ENCODE measurements at places on chromosomes 1 and 21. TPM values are rescaled to one million over a fixed set of nuclear protein-coding genes. Genes with fewer than 3 reads are reported as not detected.

ALPL gene
- total RNA-seq: not detected

CDA gene
- total RNA-seq: not detected

CELA3A gene
- not detected for total RNA-seq

FBXO2 gene
- total RNA-seq: 4.1 TPM

AIRE gene
- total RNA-seq: 2.6 TPM

CADM3 gene
- not detected for total RNA-seq

SLAMF9 gene
- not detected for total RNA-seq

KIF17 gene
- total RNA-seq: not detected

AMY1B gene
- total RNA-seq: not detected

UMODL1 gene
- 1.7 TPM for total RNA-seq

CSMD2 gene
- not detected for total RNA-seq

JAM2 gene
- 0.48 TPM for total RNA-seq

DNA sequence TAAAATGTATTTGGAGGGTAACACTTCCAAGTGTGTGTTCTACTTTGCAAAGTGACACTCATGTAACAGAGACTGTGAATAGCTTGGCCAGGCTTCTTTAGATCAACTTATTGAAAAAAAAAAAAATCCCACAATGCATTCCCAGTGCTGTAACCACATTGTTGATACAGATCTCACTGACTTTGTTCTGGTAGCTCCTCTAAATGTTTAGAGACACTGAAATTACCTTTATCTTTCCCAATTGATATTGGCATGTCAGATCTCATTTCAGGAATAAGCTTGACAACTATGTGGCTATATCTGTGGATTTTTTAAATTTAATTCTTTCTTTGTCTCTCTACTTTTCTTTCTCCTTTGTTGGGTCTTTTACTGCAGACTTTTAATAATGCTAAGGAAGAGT, 1018.9 kb upstream of the PRMT6 start:
- DNase-seq: no peak

DNA sequence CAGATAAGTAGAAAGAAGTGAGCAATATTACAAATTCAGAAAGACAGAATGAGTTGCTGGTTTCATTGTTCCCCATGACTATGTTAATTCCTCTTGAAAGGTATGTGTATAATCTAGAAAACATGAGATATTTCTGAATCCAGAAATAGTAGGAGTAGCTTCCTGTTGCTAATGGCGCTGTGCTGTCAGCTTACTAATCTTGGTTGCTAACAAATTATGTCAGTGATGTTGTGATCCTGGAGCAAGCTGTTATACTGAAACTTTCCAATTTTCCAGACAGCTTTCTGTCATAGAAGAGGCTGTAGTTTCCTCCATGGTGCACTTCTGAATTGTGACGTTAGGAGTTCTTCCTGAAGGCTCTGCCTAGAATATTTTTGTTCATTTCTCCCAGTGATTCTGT, 372.3 kb downstream of the USP25 start:
- DNase-seq: no peak

GRCh38 chr21:31931644-31932469, 59.0 kb downstream of the HUNK start:
- no peak for DNase-seq

DNA sequence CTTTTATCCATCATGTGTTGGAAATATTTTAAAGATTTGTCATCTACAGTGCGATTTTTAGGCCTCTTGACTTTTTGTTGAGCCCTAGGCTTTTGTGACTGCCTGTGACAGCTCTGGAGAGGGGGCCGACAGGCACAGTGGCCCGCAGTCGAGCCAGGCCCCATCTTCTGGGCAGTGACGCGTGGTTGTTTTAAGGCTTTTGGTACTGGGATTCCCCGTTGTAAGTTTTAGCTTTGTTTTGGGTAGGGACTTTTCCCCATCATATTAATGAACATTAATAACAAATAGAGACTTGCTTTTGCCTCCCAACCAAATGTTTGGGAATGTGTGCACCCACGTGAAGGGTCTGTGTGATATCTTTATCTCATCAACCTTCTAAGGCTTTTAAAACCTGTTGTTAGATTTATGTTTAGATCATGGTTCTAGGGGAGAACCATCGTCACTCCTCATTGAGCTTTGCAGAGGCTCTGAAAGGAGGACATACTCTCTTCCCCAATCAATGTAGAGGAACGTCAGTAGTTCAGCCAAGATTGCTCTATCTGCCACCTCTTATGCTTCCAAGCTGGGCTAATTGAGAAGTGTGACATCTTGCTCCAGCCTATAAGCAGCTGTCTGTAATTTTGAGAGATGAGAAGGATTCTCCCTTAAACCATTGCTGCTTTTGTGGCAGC, 34.6 kb downstream of the MAPKAPK2 start:
- DNase-seq: no peak

GRCh38 chr1:55214212-55214933, 791 bp downstream of the USP24 start:
- peak; percentile 62 for DNase-seq

GRCh38 chr1:78292361-78292760, 198.4 kb upstream of the PTGFR start:
- DNase-seq: no peak

DNA sequence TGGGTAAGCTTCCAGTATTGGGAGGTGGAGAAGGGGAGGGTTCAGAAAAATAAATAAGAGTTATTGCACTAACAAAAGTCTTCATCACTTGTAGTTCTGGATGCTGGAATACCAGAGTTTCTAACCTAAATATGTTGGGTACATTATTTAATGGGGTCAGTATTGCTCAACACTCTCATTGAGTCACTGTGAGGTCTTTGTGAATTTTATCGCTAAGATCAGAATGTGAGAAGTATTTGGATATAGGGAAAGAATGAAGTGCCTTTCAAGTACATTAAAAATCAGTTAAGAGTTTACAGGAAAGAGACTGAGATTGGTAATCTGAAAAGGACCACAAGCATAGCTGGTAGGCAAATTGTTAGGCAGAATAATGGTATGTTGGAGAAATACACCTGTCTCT, 8.8 kb downstream of the SNRPE start:
- no peak for DNase-seq

- DNase-seq: no peak
Observed at GRCh38 chr21:32351428-32351827, 41.4 kb downstream of the URB1 start.

- DNase-seq: no peak
Observed at GRCh38 chr1:162578071-162578700, 16.7 kb downstream of the UAP1 start.

GRCh38 chr21:43021191-43021590, 46.8 kb downstream of the PKNOX1 start:
- no peak for DNase-seq

DNA sequence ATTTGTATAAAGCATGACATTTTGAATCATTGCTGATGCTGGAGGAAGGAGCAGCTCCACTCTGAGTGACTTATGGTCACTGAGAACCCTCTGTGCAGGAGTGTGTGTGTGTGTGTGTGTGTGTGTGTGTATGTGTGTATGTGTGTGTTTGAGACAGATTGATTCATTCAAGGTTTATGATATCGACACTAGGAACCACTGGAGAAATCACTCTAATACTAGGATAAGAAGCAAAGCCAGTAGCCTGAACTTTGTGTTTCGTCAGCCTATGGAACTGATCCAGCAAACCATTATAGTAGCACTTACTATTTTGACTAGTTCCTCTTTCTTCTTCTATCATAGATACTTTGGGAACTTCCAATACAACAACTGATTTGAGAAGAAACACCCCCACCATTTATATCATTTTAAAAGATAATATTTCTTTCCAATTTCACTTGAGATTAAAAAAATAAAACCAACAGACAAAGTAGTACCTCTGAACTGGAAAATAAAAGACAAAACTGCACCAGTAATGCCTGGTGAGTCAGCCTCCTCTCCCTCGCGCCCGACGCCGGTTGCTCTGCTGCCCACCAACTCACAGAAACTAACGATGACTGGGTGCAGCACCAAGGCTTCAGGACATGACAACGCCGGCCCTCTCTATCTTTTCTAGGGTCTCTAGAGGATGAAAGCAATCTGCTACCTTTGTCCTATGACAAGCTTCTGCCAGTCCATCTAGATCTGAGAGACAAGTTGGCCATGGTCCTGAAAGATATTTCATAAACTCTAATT, 20.9 kb downstream of the SLAMF1 start:
- DNase-seq: no peak

DNA sequence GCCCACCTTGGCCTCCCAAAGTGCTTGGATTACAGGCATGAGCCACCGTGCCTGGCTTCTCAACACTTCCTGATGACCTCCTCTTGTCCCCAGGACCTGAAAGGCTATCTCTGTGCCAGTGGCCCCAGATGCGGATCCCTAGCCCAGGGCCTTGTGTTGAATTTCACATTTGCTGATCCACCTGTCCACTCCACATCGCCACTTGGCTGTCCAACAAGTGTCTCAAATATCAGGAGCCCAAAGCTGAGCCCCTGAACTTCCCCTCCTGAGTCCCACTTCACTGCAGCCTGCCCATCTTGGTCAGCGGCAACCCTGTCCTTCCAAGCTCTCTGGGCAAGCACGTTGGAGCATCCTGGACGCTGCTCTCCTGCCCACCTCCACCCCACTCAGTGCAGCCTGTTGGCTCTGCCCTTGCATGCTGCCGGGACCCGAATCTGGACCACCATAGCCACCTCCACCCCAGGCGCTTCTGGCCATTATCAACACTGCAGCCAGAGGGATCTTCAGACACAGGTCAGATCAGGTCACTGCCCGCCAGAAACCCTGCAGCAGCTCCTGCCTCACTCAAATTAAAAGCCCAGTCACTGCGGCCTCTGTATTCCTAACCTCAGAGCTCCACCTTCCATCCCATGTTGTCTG, 352.5 kb upstream of the VAMP3 start:
- no peak for DNase-seq

- no peak for DNase-seq
Observed at GRCh38 chr1:21935891-21936365, 1.2 kb downstream of the HSPG2 start.

GRCh38 chr1:92831762-92832536, at the start of gene RPL5:
TSS of gene RPL5 (plus strand) at chr1:92832040. CDS start at chr1:92832115, 75 bp downstream.
- DNase-seq: peak; percentile 98

DNA sequence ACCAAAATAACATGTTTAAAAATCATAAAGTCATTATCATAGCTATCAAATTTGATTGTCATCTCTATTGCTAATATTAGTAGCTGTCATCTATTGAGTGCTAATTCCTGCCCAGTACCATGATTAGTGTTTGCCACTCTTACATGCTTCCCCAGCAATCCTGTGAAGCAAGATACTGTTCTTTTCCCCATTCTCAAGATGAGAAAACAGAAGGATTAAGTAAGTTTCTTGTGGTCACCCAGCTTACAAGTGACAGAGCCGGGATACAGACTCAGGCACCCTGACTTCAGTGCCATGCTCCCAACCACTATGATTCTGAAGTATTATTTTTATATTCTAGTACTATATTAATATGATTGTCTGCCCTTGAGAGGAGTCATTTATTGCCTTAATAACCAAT, 36.5 kb downstream of the LRRC8C start:
- no peak for DNase-seq

- DNase-seq: no peak
Observed at GRCh38 chr1:51313268-51313852, 17.0 kb downstream of the TTC39A start.

DNA sequence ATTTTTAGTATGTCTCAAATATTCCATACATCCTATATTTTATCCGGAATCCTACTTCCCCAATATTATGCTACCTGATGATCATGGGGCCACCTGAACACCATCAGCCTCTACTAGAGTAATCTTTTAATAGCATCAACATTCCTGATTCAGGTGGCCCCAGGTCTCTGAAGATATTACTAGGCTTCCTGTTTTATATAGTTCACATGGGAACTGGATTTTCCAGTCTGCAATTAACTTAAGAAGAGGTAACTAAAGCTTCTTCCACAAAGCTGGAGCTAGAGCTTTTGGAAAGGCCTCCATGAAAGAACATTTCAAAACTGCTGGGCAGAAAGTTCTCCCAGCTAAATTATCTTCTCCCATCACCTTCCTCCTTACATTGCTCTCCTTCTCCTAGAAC, 72.3 kb upstream of the ADAM30 start:
- no peak for DNase-seq

DNA sequence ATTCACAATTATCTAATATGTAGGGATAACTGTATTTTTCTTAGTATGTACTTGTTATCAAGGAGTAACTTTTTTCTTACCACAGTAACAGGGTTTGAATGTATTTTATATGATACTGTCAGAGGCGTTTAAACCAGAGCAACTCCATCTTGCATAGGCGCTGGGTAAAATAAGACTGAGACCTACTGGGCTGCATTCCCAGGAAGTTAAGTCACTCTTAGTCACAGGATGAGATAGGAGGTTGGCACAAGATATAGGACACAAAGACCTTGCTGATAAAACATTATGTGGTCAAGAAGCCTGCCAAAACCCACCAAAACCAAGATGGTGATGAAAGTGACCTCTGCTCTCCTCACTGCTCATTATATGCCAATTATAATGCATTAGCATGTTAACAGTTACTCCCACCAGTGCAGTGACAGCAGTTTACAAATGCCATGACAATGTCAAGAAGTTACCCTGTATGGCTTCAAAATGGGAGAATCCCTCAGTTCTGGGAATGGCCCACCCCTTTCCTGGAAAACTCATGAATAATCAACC, 64.8 kb downstream of the RPE65 start:
- no peak for DNase-seq

DNA sequence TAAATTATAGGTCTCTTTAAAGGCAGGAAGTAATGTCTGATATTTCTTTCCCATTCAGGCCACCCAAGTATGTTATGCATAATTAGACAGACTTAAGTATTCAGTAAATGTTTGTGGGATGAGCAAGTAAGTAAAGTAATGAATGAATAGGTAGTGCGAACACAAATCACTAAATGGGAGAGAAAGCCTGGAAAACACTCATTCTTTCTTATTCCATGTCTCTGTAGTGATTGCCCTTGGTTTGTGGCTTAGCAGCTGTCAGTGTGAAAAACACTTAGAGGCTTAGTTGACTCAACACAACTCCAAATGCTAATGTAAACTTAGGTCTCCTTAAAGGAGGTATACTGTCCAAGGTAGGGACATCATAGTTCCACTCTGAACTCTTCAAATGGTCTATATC, 182.5 kb downstream of the ZC3H11B start:
- DNase-seq: no peak

- no peak for DNase-seq
Observed at GRCh38 chr1:183912265-183912886, 107.5 kb downstream of the RGL1 start.

DNA sequence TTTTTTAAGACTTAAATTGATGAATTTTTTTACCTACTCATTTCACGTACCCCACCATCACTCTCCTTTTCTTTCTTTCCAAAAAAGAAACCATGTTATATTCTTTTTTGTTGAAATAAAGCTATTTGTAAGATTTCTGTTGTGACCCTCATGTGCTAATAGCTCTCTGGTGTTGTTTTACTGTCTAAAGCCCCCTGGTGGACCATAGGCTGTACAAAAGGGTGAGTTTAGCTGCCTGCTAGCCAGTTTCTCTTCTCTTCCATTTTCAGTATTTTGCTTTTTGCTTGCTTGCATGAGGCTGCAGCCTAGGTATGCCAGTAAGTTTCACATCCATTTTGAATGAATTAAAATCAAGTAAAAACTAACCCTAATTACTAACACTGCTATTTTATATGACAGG, 15.6 kb upstream of the VAMP3 start:
- DNase-seq: no peak

GRCh38 chr1:53733975-53734649, 4.9 kb downstream of the GLIS1 start:
- DNase-seq: no peak

GRCh38 chr1:8986814-8987190, 39.4 kb downstream of the SLC2A7 start:
- peak; percentile 42 for DNase-seq

Data from naive thymus-derived CD4-positive, alpha-beta T cell (primary cell).